ENCODE measurements at places on chromosomes 12 and 14. TPM values are rescaled to one million over a fixed set of nuclear protein-coding genes. Genes with fewer than 3 reads are reported as not detected.

DNA sequence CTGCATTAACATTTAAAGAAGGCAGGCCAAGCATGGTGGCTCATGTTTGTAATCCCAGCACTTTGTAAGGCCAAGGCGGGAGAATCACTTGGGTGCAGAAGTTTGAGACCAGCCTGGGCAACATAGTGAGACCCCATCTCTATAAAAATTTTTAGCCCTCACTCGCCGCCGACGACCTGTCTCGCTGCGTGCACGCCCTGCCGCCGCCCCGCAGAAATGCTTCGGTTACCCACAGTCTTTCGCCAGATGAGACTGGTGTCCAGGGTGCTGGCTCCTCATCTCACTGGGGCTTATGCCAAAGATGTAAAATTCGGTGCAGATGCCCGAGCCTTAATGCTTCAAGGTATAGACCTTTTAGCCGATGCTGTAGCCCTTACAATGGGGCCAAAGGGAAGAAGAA is 10.8 kb upstream of the RBMS2 start:
- DNase-seq: no peak
- H3K4me1 ChIP-seq: no peaks in the 10 kb centered on the region
- no peak overlapping the region for H3K27ac ChIP-seq
- peaks cover 19% of the 10 kb centered on the region for H3K27me3 ChIP-seq
- H3K36me3 ChIP-seq: no peaks in the 10 kb centered on the region

Gene ANO4
- 4.5 TPM for total RNA-seq

DNA sequence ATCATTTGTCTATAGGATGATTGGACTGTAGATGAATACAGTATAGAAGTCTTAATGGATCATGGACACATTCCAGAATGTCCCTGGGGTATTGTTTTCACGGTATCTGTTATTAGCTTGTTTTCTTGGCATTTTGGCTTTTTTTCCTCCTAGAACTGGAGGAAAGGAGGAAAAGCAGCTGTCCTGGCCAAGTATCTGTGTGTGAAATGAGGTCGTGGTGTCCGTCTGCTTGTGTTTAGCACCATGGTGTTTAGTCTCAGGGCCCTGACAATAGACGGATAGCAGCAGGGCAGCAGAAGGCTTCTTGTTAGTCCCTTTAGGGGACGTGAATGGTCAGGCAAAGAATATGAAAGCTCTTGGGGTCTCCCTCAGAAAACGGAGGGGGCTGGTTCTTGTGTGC is 21.2 kb downstream of the FGF6 start:
- H3K4me3 ChIP-seq: no peak overlapping the region
- H3K4me1 ChIP-seq: no peaks in the 10 kb centered on the region
- no peaks in the 10 kb centered on the region for H3K36me3 ChIP-seq

Gene GCH1
- total RNA-seq: 3.1 TPM

DNA sequence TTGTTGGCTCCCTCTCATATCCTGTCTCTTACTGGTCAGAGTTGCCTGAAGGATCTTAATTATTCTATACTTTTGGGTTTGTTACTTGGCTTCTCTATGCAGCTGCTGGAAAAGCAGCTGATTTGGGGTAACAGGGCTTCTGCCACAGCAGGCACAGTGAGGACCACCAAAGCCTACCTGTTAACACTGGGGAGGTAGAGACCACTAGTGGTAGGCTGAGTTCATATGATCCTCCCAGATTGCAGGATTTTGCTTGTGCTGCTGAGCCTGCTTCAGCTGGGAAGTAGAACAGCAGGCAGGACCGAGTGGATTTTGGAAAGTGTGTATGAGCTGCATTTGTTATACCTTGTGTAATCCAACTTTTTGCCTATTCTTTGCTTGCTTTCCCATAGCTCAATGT is 34.1 kb downstream of the RCOR1 start:
- H3K27me3 ChIP-seq: no peaks in the 10 kb centered on the region
- peaks cover 4% of the 10 kb centered on the region for H3K36me3 ChIP-seq
- no peak overlapping the region for H3K4me3 ChIP-seq
- DNase-seq: no peak
- peak overlapping the region; percentile 17 for H3K27ac ChIP-seq
- H3K4me1 ChIP-seq: peaks cover 49% of the 10 kb centered on the region

- H3K36me3 ChIP-seq: no peaks in the 10 kb centered on the region
- DNase-seq: no peak
- peaks cover 24% of the 10 kb centered on the region for H3K27me3 ChIP-seq
- no peak overlapping the region for H3K4me3 ChIP-seq
Observed at GRCh38 chr14:101122237-101123141, 219.0 kb upstream of the RTL1 start.

DNA sequence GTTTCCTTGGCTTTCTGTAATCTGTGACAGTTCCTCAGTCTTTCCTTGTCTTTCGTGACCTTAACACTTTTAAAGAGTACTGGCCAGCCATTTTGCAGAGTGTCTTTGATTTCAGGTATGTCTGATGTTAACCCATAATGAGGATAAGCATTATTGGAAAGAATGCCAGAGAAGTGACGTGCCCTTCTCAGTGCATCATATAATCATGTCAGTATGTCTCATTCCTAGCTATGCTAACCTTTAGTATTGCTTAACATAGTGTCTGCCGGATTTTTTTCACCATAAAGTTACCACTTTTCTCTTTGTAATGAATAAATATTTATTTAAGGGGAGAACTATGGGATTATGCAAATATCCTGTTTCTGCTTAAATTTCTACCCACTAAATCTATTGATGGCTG is 28.5 kb downstream of the RERG start:
- H3K4me1 ChIP-seq: peaks cover 49% of the 10 kb centered on the region
- H3K36me3 ChIP-seq: peaks cover 5% of the 10 kb centered on the region
- no peak for DNase-seq
- peak overlapping the region; percentile 55 for H3K27ac ChIP-seq
- no peaks in the 10 kb centered on the region for H3K27me3 ChIP-seq

DNA sequence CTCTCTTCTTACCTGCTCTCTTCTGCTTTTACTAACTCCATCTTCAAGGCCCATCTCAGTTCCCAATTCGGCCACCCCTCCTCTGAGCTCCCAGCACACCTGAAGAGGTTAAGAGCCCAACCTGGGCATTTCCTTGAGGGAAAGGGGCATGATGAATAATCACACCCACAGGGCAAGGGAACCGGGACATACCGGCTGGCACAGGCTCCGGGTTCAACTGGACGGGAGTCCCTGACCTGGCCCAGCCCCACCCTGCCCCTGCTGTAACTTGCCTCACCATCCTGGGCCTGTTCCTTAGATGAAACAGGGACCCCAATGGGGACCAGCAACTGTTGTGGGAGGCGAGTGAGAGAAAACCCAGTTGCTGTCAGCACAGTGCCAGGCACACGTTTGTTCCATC is 8.5 kb downstream of the CCDC85C start:
- no peaks in the 10 kb centered on the region for H3K36me3 ChIP-seq
- H3K27me3 ChIP-seq: no peaks in the 10 kb centered on the region
- H3K27ac ChIP-seq: no peak overlapping the region
- no peak for DNase-seq
- H3K4me1 ChIP-seq: peaks cover 45% of the 10 kb centered on the region

Gene OR4N2
- total RNA-seq: not detected

- H3K4me3 ChIP-seq: no peak overlapping the region
- H3K27ac ChIP-seq: peak overlapping the region; percentile 74
- H3K27me3 ChIP-seq: no peaks in the 10 kb centered on the region
- no peak for DNase-seq
Observed at GRCh38 chr12:51752234-51752889, 96.2 kb downstream of the FIGNL2 start.

GRCh38 chr12:100745378-100746071 is 49.1 kb upstream of the ANO4 start:
- H3K27me3 ChIP-seq: no peaks in the 10 kb centered on the region
- no peak overlapping the region for H3K4me3 ChIP-seq
- DNase-seq: no peak
- no peak overlapping the region for H3K27ac ChIP-seq
- no peaks in the 10 kb centered on the region for H3K4me1 ChIP-seq

DNA sequence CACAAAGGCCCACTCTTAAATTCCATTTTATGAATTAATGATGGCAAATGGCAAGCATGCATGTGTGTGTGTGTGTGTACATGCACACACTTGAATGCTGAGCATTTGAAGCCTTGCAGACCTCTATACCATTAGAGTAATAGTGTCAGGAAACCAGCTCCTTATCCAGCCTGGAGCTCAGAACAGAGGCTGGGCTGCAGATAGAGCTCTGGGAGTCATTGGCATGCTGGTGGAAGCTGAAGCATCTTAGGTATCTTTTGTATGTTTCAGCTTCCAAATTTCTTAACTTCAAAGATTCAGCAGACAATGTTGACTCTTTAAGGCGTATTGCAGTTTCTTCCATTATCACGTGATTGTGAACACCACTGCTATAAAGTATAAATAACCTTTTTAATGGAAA is 192.9 kb upstream of the ARHGAP5 start:
- H3K4me1 ChIP-seq: peaks cover 4% of the 10 kb centered on the region
- no peak for DNase-seq
- H3K27me3 ChIP-seq: no peaks in the 10 kb centered on the region
- no peak overlapping the region for H3K4me3 ChIP-seq
- H3K36me3 ChIP-seq: no peaks in the 10 kb centered on the region

DNA sequence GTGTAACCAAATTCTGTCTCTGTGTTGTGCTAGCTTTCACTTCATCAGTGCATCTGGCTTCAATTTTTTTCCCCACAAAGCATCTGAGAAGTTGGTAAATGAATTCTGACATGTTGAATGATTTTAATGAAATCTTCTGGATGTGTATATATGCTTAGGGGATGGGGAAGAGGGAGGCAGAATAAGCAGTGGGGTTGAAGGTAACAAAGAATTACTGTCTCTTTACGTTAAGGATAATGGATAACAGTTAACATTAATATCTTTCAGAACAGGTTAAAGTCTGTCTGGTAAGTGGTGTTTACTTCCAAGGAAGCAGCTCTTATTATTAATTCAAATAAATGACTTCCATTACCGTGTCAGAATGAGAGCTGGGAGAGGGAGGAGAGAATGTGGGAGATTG is 261.7 kb downstream of the ERC1 start:
- peaks cover 41% of the 10 kb centered on the region for H3K4me1 ChIP-seq
- no peak overlapping the region for H3K4me3 ChIP-seq
- no peak for DNase-seq
- peak overlapping the region; percentile 79 for H3K27ac ChIP-seq
- no peaks in the 10 kb centered on the region for H3K27me3 ChIP-seq
- H3K36me3 ChIP-seq: peaks cover 11% of the 10 kb centered on the region

DNA sequence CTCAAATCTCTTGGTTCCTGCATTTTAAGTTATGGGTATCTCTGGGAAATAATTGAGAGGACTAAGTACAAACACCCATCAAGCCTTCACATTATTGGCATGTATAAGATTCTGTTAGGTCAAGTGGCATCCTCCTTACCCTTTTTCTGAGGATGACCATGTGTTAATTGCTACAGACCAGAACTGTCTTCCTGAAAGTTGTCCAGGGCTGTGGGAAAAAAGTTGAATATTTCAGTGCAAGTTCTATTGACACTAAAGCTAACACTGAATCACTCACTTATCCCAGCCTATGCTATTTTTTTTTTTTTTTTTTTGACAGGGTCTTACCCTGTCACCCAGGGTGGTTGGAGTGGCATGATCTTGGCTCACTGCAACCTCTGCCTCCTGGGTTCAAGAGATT is 130.1 kb upstream of the HIF1A start:
- no peak overlapping the region for H3K27ac ChIP-seq
- H3K36me3 ChIP-seq: no peaks in the 10 kb centered on the region
- H3K4me1 ChIP-seq: peaks cover 52% of the 10 kb centered on the region
- no peaks in the 10 kb centered on the region for H3K27me3 ChIP-seq
- DNase-seq: no peak
- H3K4me3 ChIP-seq: no peak overlapping the region

GRCh38 chr12:52805000-52805399 is 8.9 kb downstream of the KRT4 start:
- H3K36me3 ChIP-seq: no peaks in the 10 kb centered on the region
- peaks cover 33% of the 10 kb centered on the region for H3K27me3 ChIP-seq
- H3K27ac ChIP-seq: no peak overlapping the region
- peaks cover 29% of the 10 kb centered on the region for H3K4me1 ChIP-seq

GRCh38 chr14:104188727-104189400 is 50.5 kb downstream of the KIF26A start:
- no peaks in the 10 kb centered on the region for H3K36me3 ChIP-seq
- no peak overlapping the region for H3K4me3 ChIP-seq
- no peaks in the 10 kb centered on the region for H3K27me3 ChIP-seq

DNA sequence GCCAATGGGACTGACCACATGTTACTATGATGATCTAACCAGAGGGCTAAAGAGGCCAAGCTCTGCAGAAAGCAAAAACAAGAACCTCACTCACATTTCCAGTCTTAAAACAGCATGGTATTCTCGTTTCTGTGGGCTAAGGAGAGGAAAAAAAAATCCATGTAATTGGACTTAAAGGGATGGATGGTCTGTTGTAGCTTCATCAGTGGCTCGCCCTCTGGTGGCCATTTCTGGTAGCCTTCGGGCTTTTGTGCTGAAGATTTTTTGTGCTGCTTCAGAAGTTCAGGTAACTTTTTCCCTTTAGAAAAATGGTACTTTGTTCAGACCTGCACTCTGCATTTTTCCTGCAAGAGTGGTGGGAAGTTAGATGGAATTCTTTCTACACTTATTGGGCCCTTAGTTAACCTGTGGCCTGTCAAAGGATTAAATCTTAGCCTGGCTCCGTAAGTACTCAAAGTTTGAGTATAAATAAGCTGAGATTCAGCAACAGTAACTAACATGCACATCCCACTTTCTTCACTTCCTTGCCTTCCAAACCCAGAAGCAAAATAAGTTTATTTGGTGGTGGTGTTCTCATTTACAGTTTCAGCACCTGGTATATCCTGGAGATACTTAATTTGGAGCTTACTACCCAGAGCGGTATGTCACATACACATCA is 22.3 kb downstream of the DCAF4 start:
- peak; percentile 81 for DNase-seq
- peaks cover 20% of the 10 kb centered on the region for H3K36me3 ChIP-seq
- H3K4me1 ChIP-seq: no peaks in the 10 kb centered on the region
- no peak overlapping the region for H3K4me3 ChIP-seq
- no peak overlapping the region for H3K27ac ChIP-seq

DNA sequence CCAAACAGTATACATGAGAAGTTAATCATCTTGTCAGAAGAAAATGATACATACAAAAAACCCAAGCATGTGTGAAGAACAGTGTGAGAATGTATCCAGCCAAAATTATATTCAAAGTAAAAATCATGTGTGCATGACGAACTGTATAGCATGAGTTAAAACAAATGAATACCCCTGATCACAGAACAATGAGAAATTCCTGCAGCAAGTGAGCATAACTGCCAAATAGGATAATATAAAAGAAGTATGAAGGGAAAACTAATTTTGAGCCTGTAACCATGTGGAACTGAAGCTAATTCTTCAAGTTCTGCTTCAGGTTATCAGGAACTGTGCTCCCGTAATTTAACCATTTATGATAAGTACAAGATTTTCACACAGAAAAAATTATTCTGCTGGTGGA is 56.5 kb upstream of the AMN1 start:
- DNase-seq: no peak
- no peak overlapping the region for H3K4me3 ChIP-seq
- peaks cover 22% of the 10 kb centered on the region for H3K4me1 ChIP-seq
- H3K36me3 ChIP-seq: peaks cover 2% of the 10 kb centered on the region
- H3K27me3 ChIP-seq: no peaks in the 10 kb centered on the region

- peak overlapping the region; percentile 56 for H3K27ac ChIP-seq
- peaks cover 11% of the 10 kb centered on the region for H3K4me1 ChIP-seq
- H3K4me3 ChIP-seq: no peak overlapping the region
- peaks cover 6% of the 10 kb centered on the region for H3K36me3 ChIP-seq
- no peaks in the 10 kb centered on the region for H3K27me3 ChIP-seq
Observed at GRCh38 chr14:83047059-83047830, 1513.6 kb upstream of the SEL1L start.

Gene BBOF1
- 8.4 TPM for total RNA-seq

- no peak for DNase-seq
- peaks cover 2% of the 10 kb centered on the region for H3K4me1 ChIP-seq
- no peak overlapping the region for H3K4me3 ChIP-seq
- H3K36me3 ChIP-seq: no peaks in the 10 kb centered on the region
- peaks cover 10% of the 10 kb centered on the region for H3K27me3 ChIP-seq
Observed at GRCh38 chr14:93549595-93549994, 118.9 kb downstream of the UNC79 start.

Gene GZMH
- not detected for total RNA-seq

All from mesothelial cell of epicardium (in vitro differentiated cells).